ENCODE measurements at places on chromosomes 5 and 9.

DNA sequence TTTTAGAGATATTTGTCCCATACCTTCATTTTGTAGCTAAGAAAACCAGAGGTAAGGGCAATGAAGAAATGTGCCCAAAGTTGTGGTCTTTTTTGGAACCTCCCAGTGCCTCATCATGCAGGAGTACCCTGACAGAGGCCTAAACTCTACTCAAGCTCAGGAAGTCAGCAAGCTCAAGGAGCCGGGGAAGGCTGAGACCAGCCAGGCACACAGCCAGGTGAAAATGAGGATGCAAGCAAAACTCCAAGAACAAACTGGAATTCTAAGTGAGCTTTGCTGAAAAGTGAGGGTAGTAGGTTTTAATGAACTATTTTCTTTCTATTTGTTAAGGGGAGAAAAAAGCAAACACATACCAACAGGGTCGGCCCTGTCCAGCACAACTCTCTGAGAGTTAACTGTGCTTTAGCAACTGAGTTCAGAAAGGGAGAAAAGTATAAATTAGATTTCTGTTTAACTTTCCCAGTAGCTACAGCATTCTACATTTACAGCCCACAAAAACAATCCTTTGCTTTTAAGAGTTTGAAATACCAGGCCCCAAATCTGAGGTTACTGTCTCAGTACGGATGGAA is 146.4 kb downstream of the GNAQ start:
- DNase-seq: no peak

DNA sequence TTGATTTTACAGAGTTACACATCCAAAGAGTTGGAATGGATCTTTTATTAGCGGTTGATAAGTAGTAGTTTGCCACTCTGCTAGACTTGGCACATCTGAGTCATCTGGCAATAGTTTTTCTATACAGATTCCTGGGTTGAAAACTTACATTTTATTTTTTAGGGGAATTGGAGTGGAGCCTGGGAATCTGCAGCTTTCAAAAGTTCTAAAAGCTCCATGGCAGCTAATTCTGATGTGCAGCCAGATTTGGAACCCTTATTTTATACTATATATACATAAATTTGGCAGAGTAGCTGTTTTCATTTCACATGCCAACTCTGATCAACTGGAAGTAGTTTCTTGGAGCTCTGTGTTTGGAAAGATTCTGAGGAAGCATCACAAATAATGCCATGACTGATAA is 715.5 kb downstream of the TLR4 start:
- no peak for DNase-seq

DNA sequence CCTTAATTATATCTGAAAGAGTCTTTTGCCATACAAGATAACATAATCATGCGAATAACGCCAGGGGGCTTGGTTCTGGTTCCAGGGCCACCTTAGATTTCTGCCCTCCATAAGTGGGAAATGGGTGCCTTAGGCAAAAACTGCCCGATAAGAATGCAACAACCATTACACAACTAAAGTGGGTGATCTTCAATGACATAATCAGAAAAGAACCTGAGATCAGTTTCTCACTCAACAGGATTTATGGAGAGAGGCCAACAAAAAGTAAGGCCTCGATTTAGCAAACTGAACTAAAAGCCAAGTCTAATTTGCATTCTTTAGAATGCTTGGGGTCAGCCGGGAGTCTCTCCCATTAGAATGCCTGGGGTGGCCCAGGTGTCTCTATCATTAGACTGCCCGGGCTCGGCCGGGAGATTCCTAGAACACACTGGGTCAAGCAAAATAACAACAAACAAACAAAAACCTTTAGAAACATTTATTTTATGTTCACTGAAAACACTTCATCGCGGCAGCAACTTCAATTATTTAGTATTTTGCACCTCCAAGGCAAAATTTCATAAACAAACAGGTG is 194.8 kb downstream of the AUH start:
- no peak for DNase-seq

DNA sequence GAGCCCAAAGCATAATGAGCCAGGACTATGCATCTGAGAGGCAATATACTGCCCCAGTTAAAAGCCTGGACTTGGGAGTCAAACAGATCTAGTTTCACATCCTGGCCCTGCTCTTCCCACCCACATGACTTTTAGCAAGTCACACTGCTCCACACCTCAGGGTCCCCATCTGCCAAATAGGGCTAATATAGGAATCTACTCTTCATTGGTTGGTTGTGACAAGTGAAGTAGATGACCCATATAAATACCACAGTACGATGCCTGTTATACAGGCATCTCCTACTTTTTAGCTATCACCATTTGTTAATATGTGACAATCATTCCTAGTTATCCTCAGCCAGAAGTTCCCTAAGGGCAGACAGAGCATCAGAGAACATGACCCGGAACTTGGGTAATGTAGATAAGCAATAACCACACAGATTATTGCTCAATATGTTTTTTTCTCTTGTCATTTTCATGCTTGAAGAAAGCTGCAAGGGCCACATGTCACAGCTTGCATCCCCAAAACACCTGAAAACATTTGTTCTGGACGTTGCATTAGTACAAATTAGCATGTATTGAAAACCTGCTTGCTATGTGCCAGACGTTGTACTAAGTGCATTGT is 20.4 kb downstream of the ADAM19 start:
- DNase-seq: no peak

- DNase-seq: no peak
Measured at GRCh38 chr9:137372693-137373610, 50.0 kb downstream of the EXD3 start.

- DNase-seq: peak; percentile 9
Measured at GRCh38 chr9:121023064-121023463, 27.0 kb downstream of the C5 start.

- DNase-seq: no peak
Measured at GRCh38 chr5:64190562-64191306, 25.1 kb downstream of the RNF180 start.

- no peak for DNase-seq
Measured at GRCh38 chr5:139017624-139018023, 142.5 kb upstream of the LRRTM2 start.

GRCh38 chr9:136088939-136089696 is 6.0 kb downstream of the NACC2 start:
- DNase-seq: no peak

GRCh38 chr9:113630386-113631136 is 167.0 kb downstream of the RGS3 start:
- DNase-seq: no peak

GRCh38 chr9:33932078-33932807 is 115.3 kb downstream of the UBE2R2 start:
- DNase-seq: no peak

- peak; percentile 55 for DNase-seq
Measured at GRCh38 chr9:91825422-91825821, 124.6 kb downstream of the ROR2 start.

- DNase-seq: no peak
Measured at GRCh38 chr5:108141676-108142075, 240.2 kb downstream of the FBXL17 start.

GRCh38 chr5:145531038-145531734 is 304.0 kb downstream of the PRELID2 start:
- peak; percentile 92 for DNase-seq

- DNase-seq: no peak
Measured at GRCh38 chr9:33234511-33235467, 5.2 kb upstream of the SPINK4 start.

- DNase-seq: peak; percentile 39
Measured at GRCh38 chr5:89878140-89879132, 531.1 kb downstream of the CETN3 start.

DNA sequence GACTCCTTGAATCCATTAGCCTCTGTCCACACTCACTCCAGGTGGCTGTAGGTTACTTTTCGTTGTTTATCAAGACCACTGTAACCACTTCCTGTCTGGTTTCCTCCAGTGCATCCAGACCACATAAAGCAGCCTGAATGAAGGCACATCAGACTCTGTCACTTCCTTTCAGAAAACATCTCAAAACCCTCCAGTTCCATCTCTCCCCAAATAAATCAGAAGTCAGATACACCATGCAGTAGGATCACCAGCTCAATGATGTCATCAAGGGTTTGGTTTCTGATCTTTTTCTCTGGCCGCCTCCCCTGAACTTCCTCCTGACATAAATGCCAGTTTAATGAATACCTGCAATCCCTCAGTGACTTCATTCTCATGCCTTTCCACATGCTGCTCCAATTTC is 161.2 kb downstream of the ZNF462 start:
- DNase-seq: no peak

DNA sequence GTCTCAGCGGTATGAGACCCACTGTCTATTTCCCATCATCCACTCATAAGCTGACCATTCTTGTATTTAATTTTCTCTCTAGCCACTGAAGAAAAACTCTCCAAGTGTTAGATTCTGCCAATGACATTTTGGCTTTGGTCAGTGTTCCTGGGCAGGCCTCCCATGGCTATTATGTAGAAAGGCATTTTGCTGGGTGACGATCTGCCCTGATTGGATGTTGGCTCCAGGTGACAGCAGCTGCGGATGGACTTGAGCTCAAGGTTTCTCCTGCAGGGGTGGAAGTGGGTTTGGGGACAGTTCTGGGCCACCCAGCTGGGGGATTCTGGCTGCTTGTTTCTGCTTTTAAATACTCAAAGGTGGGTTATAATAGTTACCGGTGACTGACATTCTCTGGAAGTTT is 31.6 kb downstream of the ACSL6 start:
- DNase-seq: no peak

DNA sequence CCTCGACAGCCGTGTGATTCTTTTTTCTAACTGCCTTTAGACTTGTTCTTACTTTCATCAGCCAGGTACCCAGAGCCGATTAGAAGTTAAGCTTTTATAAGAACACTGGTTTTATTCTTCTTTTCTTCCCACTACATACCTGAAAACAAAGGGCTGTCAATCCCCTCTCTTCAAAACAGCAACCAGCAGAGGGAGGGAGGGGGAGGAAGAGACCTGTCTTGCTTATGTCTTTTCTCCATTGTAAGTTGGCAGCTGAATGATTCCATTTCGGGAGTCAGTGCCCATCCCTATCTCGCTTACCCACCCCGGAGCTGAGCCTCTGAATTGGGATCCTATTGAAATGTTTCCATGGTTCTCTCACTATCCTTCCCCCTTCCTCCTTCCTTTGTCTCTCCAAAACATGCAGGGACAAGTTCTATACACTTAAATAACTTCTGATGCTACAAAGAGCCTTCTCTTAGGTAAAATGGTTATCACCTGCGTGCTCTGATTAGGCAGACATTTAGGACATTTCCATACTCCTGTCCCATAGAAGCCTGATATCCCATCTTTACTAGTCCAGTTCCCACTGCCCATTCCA is 83.9 kb upstream of the WWC1 start:
- DNase-seq: no peak

GRCh38 chr9:32644698-32645097 is 9.2 kb upstream of the TAF1L start:
- DNase-seq: peak; percentile 87

DNA sequence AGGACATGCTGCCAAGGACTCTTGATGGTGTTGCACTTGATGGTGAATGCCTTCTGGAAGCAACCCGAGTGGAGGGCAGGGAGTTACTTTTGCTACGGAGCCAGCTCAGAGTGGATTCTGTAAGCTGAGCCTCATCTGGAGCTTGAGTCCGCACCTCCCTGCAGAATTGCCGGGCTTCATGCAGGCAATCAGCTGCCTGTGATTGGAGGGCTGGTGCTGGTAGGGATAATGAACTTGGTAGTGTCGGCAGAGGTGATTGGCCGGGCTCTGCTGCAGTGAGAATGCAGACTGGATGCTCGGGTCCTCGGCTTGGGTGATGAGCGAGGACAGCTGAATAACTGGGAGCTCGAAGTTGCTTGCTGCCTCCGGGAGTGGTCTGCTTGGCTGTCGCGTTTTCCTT is 23.1 kb downstream of the SLC25A25 start:
- no peak for DNase-seq

GRCh38 chr9:29830821-29831220 is 2257.5 kb upstream of the C9orf72 start:
- peak; percentile 28 for DNase-seq

DNA sequence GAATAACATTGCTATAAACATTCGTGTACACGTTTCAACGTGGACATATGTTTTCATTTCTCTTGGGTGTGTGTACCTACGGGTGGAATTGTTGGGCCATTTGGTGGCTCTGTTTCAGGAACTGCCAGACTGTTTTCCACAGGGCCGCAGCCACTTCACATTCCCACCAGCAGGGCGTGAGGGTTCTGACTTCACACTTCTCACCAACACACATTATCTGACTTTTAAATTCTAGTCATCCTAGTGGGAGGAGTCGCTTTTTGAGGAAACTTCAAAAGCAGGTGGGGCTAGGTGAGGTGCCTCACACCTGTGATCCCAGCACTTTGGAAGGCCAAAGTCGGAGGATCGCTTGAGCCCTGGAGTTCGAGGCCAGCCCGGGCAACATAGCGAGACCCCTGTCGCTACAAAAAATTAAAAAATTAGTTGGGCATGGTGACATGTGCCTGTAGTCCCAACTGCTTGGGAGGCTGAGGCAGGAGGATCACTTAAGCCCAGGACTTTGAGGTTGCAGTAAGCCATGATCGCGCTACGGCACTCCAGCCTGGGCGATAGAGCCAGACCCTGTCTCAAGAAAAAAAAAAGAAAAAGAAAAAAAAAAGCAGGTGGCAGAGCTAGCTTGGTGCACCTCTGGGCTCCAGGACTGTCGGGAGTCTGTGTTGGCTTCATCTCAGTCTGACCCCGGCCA is 28.5 kb downstream of the TSPAN17 start:
- DNase-seq: peak; percentile 62

Data from RWPE1 (cell line).